Stimulated activated CD4-positive, alpha-beta T cell treated with anti-CD3 and anti-CD28 coated beads, Interleukin-15, amount 100 ng/mL, for 48 hours (primary cell): ENCODE measurements at places on chromosomes 6 and 20.

DNA sequence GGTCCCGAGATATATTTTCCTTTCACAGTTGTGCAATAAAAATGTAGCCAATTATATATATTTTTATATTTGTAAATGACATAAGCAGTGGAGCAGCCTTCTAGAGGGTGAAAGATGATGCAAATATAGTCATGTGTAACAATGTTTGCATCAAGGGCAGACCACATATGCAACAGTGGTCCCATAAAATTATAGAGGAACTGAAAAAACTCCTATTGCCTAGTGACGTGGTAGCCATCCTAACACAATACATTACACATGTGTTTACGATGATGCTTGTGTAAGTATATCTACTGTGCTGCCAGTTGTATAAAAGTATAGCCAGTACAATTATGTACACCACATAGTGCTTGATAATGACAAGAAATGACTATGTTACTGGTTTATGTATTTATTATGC, 162.8 kb downstream of the ZFAND3 start:
- no peak for DNase-seq

- no peak for DNase-seq
Measured at GRCh38 chr6:111588366-111588765, 17.3 kb downstream of the TRAF3IP2 start.

DNA sequence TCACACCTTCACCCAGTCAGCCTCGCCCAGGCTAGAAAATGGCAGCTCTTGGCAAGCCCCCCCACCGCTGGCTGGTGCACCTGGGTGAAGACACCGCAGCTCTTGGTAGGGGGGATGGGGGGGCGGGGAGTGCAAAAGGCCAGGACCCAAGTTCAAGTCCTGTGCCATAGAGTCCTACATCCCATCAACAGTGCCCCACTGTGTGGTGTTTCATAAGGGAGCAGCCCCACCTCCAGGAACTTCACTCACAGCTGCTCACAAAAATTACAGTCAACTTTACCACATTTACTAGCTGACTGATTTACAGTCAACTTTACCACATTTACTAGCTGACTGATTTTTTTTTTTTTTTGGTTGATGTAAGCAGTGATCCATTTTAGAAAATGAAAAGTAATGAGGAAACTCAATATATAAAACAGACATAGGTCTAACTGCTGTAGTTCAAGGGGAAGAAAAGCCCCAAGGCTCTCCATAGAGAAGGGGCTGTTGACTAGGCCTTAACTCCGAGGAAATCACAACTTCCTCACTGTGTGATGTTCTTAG, 208.9 kb upstream of the SNX9 start:
- no peak for DNase-seq

DNA sequence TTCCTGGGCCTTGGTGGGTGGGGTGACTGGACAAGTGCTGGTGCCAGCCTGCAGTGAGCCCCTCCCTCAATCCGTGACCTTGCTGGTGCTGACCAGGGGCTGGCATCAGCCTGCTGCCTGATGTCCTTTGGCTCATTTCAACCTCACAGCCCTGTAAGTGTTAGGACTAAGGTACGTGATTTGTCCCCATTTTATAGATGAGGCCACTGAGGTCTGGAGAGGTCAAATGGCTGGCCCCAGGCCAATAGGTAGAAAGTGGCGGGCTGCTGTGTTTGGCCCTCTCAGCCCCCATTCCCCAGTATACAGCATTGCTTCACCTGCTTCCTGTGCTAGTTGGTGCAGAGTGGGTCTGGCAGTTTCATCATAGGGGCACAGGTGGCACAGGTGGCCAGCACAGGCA, 20.1 kb downstream of the EFCAB8 start:
- no peak for DNase-seq

DNA sequence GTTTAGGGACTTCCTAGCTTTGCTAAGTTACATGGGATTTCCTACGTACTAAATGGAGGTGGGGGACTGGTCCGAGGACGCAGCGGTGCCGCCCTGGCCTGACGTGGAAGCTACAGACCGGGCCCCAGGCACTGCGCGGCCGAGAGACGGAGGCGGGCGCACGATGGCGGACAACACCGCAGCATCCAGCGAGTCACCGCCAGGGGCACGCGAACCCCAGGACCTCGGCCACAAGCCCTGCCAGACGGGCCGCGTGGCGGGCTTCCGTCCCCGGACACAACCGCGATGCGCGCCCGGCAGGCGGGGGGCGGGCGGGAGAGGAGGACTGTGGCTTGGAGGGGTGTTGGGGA, 1516.9 kb upstream of the DEFB115 start:
- no peak for DNase-seq

DNA sequence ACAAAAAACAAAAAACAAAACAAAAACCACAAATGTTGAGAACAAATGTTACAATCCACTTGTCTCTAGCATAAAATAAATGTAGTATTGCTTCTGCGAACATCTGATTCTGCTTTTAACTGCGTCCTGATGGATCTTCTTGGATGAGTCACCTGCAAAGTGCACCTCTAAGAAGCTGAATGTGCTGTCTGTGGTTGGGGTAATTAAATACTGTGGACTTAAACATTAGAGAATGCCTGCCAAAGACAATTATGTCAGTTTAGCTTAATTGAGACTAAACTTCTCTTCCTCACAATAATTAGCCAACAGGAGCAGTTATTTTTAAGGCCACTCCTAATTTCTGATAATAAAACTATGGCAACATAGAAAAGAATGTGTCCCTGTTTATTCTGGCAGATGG, 253.4 kb downstream of the PHACTR1 start:
- DNase-seq = no peak

DNA sequence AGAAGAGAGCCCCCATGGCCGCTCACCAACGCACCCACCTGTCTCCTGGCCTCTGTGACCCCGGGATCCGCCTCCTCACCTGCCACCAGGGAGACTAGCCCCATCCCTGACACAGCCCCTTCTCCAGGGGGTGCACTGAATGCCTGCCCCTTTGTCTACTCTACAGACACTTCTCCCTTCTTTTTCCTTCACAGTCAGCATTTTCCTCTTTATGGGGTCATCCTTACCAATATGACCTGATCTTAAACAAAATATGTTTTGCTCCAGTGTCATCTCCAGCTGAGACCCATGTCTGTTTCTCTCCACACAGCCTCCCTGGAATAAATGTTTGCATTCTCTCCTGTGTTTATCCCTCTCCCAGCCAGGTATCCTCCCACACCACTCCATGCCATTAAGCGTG, 14.6 kb upstream of the CCR6 start:
- no peak for DNase-seq

GRCh38 chr6:158211273-158212055, 43.3 kb downstream of the GTF2H5 start:
- DNase-seq = no peak

- no peak for DNase-seq
Measured at GRCh38 chr6:41939848-41940758, 1.5 kb downstream of the CCND3 start.

DNA sequence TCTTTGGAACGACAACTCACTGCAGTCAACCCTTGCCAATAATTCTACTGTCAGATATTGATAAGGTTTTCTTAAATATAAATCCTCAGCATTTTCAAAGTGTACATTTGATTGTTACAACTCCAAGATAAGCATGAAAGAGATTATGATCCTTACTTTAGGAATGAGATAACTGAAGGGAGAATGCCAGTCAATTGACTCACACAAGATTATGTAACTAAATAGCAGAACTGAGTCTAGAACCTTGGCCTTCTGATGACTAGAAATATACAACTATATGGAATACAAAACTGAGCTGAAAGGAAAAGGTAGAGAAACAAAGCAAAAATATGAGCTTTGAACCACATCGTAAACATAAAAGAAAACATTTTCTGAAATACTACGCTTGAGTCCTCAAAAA, 26.9 kb upstream of the STXBP5 start:
- no peak for DNase-seq

DNA sequence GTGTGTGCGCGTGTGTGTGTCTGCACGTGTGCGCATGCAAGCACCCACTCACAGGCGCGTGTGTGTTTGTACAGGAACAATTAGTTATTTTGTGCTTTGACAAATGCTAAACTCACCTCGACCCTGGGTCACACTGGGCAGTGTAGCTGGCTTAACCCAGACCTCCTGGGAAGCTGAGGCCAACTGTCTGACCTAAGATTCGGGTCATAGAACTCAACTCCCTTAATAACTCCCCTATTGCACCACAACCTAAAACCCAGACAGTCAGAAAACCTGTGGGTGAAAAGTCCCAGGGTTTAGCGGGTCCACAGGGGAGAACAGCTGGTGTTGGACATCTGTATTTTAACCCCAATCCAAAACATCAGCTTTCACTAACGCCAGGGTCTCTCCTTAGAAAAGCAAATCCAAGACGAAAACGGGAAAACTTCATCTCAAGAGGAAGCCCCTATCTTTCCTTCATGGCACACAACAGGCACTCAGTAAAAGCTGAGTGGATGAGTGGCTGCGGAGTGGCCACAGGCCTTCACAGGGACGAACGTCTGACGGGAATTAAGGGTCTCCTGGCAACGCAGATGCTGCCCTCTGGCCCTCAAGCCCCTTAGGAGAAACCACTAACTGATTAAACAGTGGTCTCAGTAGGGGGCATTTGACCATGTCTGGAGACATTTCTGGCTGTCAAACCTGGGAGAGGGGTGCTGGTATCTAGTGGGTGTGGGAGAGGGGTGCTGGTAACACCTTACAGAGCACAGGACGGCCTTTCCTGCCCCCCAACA, 4.5 kb downstream of the PMEPA1 start:
- no peak for DNase-seq

DNA sequence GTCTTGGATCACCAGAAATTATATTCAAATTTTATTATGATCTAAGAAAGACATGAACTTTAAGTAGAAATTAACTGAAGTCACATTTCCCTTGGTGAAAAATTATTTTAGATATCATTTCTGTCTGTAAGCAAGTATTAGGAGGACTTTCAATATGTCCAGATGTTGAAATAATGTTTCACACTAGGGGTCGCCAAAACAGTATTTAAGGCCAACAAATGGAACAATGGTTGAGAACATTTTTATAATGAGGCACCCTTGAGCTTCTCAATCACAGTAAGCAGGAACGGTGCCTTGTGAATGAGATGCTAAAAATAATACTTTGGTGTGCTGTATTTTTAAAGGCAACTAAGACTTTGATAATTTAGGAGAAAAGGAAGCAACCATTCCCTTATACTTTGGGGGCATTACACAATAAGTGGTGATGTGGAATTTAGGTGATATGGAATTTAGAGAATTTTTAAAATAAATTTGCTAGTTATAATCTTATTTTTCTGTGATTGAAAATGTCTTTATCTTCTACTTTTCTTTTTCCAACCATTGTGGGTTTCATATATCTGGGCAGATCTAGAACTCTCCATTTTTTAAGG, 9.6 kb upstream of the SF3B5 start:
- DNase-seq = no peak

GRCh38 chr20:20206788-20207187, 154.5 kb downstream of the CFAP61 start:
- DNase-seq = no peak

GRCh38 chr20:51359947-51360346, 182.6 kb downstream of the NFATC2 start:
- no peak for DNase-seq

GRCh38 chr20:35776513-35777101, 4.8 kb downstream of the PHF20 start:
- DNase-seq = no peak

DNA sequence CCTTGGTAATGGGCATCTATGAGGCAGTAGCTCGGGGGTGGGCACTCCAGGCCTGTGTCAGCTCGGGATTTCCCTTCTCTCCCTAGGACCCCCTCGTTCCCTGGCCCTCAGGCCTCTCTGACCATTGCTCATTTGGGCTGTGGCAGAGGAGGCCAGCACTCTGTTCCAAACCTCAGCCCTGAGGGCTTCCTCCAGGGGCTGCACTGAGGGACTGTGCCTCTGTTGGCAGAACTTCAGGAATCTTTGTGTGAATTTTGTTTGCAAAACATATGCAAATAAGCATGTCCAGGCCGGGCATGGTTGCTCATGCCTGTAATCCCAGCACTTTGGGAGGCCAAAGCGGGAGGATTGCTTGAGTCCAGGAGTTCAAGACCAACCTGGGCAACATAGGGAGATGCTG, 11.0 kb downstream of the PACSIN1 start:
- no peak for DNase-seq

DNA sequence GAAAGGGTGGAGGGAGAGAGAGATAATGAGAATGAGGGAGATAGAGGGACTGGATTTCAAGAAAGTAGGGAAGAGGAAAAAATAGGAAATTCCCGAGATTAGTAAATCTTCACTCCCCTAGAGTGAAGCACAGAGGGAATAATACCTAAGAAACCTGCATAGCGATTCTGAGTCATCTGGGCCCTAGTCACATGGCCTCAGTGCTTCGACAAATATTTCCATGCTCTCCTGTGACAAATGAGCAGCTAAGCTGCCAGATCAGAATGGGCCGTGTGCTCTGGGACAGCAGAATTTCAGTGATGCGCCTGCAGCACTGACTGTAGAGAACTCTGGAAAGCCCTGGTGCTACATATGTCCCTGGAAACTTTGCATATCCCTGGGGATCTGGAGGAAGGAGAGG, 48.6 kb upstream of the GRIK2 start:
- no peak for DNase-seq

DNA sequence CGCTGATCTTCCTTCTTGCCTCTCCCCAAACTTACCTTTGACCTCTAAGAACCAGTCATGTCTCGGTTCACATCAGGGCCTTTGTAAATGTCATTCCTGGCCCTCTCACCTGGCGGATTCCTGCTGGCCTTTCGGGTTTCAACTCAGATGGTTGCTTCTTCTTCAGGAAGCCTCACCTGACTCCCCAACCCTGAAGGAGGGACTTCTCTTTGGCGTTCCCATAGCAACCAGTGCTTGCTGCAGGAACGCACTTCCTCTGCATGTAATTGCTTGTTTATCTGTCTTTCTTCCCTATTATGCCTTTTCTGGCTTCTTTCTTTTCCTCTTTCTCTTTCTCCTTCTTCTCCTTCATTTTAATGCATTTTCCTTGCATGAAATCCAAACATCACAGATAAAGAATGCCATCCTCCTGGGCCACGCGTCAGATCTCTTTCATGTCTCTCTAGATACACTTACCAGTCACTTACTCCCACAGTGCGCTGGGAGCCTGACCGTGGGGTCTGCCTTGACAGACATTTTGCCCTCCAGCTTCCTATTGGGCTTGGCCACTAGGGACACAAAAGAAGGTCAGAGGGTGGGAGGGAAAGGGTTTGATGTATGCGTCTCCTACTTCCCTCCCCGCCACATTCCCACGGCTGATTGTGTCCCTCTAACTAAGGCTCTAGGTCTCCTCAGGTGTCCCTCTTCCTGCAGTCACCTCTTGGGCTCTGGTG, 295.7 kb upstream of the TSHZ2 start:
- DNase-seq = no peak

DNA sequence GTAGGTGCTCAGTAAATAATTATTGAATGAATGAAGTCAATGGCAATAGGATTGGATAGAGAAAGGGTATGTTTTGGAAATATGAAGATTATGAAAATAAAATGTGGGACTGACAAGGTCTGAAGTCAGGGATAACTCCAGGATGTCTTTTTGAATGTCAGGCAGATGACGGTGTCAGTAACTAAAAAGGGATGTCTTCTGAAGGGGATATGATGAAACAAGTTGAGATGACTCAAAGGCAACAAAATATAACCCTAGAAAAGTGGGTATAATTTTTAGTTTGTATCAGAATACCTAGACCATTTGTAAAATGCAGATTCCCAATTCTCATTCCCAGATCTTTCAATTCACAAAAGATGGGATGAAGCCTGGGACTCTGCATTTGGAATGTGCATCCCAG, 257.3 kb upstream of the SGK1 start:
- DNase-seq = no peak
